ENCODE measurements at places on chromosomes 6 and 20. TPM values are rescaled to one million over a fixed set of nuclear protein-coding genes. Genes with fewer than 3 reads are reported as not detected.

Gene BPIFA1
- total RNA-seq = not detected

Gene PCSK2
- total RNA-seq = not detected

Gene HLA-DRA
- total RNA-seq = 2,785 TPM

Gene TBX18
- not detected for total RNA-seq

Gene IFT52
- total RNA-seq = 23.7 TPM

Gene RIMS1
- total RNA-seq = not detected

Gene SCRT2
- total RNA-seq = not detected

Gene SPINT3
- not detected for total RNA-seq

Gene NFATC2
- 38.0 TPM for total RNA-seq
